Stomach (tissue), 19 donors: ENCODE measurements at places on chromosomes 2 and 18. TPM values are rescaled to one million over a fixed set of nuclear protein-coding genes. Genes with fewer than 3 reads are reported as not detected.

DNA sequence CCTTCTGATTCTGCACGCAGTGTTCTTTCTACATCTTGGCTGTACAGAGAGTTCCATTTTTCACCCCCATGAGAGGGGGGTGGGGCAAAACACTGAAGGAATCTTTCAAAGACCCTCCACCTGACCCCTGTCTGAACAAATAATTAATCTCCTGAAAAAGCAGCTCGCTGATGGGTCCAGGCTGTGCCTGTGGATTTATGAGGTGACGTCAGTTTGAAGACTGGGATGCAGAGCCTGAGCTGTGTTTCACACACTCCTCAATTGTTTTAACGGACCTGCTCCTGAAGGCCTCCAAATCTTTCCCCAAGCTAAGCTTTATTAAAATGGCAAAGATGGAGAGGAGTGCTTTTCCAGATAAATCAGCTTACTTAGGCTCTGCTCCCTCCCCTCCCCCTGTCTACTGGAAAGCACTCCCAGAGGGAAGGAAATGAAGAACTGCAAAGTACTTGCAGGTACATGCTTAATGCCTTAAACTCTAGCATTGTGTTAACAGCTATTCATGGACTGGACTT lies 390.2 kb upstream of the TNP1 start:
- no peak for DNase-seq

DNA sequence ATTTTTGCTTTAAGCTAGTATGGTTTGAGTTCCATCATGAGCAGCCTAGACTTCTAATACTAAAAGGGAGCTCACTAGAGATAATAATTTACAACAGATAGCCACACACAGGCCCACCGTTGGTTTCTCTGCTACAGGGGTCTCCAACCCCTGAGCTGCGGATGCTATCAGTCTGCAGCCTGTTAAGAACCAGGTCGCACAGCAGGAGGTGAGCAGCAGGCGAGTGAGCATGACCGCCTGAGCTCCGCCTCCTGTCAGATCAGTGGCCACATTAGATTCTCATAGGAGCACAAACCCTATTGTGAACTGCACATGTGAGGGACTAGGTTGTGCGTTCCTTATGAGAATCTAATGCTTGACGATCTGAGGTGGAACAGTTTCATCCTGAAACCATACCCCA lies 150.6 kb downstream of the HRH4 start:
- no peak for DNase-seq

DNA sequence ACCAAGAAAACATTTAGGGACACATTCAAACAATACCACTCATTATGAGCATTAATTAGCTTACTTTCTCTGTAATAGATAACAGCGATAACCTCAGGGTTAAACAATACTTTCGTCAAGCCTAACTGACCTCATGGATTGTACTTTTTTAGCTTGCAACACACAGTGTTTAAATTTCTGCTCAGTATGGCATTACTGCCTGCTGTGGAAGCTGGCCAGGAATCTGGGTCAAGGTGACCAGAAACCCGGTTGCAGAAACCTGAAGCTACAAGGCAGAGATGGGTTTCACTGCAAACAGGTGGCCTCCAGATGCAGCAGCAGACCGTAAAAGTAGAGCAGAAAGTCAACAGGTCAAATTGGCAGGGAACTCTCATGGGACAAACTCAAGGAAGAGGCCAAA lies 123.8 kb upstream of the FHL2 start:
- DNase-seq, result no peak

DNA sequence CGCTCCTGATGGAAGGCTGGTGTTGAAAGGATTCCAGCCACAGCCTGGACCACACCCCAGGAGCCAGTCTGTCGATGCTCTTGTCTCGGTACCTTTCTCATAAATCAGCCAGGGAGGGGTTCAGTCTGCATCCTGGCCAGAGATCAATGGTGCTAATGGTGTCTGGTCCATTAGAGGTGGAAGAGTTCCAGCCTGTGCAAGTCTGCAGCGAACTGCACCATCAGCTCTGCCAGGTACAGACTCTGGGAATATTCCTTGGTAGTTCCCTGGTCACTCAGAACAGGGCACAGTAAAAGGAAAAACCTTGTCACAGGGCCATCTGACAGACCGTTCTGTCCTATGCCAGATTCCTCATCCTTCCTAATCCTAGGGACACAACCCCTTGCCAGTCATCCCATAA lies 164.3 kb downstream of the MTCL1 start:
- no peak for DNase-seq

PARD6G gene
- total RNA-seq, result 4.1 TPM

CD28 gene
- total RNA-seq, result 2.9 TPM

GKN2 gene
- 181 TPM for total RNA-seq

GRCh38 chr2:200748779-200749178 lies 62.9 kb upstream of the BZW1 start:
- no peak for DNase-seq

CRYGC gene
- total RNA-seq, result not detected

- no peak for DNase-seq
Measured at GRCh38 chr2:207123776-207124391, 41.9 kb downstream of the KLF7 start.

DNA sequence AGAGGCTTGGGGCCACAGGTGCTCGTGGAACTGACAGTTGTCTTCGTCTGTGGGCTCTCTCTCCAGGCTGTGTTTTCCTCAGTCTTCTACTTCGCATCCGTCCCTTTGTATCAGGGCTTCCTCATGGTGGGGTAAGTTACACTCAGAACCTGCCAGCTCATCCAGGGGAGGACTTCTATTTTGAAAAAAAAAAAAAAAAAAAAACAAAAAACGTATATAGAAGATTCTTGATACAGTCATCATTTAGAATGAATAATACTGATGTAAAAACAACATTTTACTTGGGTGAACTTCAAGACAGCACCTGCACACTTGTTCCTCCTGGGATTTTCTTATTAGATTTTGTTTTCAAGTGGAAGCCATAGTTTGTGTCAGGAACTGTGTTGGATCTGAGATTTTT lies 47.7 kb upstream of the NFATC1 start:
- no peak for DNase-seq

DNA sequence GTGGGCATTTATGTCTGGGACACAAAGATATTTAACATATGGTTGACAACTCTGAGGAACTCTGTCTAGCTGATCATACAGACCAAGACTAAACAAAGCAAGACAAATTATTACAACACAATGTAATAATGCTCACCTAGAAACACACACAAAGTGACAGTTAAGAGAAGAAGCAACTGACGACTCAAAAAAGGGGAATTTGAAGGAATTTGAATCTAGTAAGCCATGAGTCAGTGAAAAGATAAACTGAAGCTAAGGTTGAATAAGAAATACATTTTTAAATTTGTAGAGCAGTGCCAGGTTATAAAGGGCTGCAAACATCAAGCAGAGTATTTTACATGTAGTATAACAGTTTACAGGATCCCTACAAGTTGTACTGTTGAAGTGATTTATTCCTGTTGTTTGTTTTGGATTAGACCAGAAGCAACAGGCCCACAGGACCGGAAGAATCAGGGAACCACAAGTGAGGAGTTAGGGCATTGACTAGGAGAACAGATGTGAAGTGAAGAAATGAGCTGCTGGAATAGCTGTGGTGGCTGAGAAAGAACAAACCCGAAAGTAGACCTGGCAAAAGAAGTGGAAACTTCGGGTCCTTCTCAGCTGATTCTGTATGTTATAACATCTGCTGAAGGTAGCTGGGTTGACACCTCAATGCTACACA lies 35.6 kb downstream of the IFIH1 start:
- DNase-seq, result no peak

MTCL1 gene
- 46.0 TPM for total RNA-seq

DNA sequence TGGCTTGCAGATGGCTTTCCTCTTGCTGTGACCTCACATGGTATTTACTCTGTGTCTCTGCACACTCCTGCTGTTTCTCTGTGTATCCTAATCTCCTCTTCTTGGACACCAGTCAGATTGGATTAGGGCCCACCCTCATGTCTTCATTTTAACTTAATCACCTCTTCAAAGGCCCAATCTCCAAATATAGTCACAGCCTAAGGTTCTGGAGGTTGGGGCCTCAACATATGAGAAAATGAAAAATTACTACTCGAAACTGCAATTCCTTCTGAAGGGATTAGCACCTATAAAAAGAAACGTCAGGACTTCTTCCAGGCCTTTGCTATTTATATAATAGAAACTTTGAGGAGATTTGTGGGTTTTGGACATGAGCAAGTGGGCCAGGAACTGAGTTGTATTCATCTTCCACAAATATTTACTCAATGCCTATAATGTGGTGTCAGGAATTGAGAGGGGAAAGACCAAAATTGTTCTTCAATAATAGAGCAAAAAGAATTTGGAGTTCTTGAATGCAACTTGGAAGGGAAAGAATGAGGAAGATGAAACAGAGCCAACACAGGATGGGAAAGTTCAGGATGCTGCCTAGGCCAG lies 270.0 kb upstream of the FN1 start:
- peak; percentile 51 for DNase-seq

GRCh38 chr2:6741229-6741628 lies 124.5 kb downstream of the CMPK2 start:
- no peak for DNase-seq
